Adrenal gland (tissue), 19 donors: ENCODE measurements at places on chromosomes 5 and 9.

GRCh38 chr9:121857928-121858327 is 206.5 kb downstream of the DAB2IP start:
- DNase-seq, result no peak

GRCh38 chr5:159451197-159452052 is 121.1 kb upstream of the IL12B start:
- peak; percentile 89 for DNase-seq

DNA sequence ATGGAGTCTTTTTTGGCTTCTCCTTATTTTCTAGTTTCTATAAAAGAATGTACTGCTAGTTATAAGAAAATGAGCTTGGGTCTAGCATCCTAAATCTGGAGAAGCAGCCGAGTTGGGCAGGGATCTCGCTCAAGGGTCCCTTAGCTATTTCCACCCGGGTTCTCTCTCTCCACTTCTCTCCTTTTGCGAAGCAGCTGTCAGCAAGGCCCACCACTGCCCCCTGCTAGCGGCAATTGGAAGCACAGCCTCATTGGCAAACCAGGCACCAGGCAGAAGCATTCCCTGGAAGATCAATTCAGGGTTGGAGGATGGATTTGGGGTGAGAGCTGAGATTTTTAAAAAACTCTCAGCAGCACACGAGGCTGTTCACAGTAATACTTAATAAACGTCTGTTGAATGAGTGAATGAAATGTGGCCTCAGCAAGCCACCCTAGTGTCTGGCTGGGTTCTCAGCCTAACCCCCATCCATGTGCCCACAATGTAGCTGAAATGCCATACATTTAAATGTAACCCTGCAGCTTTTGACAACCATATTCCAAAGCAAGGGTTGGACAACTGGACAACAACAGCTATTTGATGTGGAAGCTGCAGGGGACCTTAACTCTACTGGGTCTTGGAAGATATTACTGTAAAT is 34.6 kb upstream of the TNIP1 start:
- DNase-seq, result peak; percentile 83

DNA sequence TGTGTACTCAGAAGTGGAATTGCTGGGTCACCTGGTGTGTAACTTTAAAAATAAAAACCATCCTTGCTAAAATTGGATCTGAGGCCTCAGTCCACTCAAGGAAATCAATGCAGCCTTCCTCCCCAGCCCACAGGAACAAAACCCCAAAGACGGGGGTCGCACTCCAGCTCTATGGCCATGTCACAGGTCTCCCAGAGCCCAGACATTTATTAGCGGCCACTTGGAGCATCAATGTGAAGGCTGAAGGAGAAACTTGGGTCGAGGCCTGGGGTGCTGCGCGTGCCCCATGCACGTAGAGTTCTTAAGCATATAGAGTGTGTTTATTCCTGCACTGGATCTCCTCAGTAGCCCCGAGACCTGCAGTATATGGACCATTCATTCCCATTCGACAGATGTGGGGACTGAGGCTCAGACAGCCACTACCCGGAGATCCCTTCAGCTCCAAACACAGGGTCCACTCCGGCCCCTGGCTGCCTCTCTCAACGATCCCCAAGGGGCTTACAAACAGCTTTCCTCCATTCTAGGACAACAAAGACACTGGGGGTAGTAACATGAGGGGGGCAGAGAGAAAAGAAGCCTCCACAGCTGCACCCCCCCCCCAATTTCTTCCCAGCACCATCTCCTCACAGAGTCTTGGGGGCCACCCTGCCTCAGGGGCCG is 14.3 kb upstream of the OLFM1 start:
- DNase-seq, result peak; percentile 35

GRCh38 chr9:6997330-6997729 is 239.6 kb downstream of the KDM4C start:
- no peak for DNase-seq

DNA sequence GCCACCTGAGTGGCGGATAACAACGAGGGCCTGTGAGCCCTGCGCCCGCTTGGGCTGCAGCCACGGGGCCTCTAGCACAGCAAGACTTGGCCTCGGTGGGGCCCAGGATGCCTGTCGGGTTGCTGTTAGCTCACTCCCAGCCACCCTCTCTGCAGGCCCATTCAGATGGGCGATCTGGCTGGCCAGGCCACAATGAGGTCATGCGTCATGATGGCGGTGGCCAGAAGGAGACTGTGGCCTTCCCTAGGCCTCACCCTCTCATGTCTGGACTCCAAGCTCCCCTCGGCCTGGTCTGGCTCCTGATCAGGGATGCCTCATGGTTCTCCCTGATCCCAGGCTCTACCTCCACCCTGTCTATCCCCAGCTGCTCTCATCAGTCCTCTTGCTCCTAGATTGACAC is 19.0 kb upstream of the TCOF1 start:
- DNase-seq, result no peak

DNA sequence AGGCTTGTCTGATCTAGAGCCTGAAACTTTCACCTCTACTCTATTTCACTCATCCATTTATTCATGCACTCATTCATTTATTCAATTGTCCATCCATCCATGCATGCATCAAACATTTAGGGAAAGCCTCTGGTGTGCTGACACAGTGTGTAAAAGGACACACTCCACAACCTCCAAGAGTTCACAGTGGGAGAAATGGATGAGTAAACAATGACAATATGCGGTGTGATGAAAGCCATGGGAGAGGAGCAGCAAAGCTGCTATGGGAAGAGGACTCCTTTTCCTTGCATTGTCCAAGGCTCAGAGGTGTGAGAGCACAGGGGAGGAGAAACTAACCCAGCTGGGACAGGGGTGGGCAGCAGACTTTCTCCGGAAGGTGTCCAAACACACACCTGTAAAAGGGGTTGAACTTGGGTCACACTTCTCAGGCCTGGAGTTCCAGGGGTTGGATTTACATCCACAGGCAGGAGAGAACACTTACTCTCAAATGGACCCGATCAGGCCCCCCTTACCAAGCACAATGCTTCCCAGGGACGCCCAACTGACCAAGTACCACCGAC is 21.2 kb upstream of the PFDN1 start:
- no peak for DNase-seq

- DNase-seq, result no peak
Measured at GRCh38 chr5:178588769-178589168, 1.4 kb downstream of the COL23A1 start.

GRCh38 chr5:145531038-145531734 is 304.0 kb downstream of the PRELID2 start:
- peak; percentile 69 for DNase-seq

DNA sequence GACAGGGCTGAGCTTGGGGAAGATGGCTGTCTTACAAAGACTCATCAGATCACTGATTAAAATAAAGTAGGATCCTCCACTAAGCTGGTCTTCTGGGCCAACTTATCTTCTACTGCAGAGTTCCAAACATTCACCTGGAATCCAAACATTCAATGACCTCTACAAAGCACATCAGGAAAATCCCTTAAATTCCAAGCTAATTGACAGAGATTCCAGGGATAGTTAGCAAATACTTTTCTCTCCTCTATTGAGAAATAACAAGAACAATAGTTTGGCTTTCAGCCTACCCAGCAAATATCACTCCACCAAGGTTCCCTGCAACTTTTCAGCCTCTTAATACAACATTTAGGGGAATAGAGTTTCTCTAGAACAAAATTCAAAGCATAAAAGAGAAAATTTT is 140.6 kb upstream of the LIFR start:
- no peak for DNase-seq

DNA sequence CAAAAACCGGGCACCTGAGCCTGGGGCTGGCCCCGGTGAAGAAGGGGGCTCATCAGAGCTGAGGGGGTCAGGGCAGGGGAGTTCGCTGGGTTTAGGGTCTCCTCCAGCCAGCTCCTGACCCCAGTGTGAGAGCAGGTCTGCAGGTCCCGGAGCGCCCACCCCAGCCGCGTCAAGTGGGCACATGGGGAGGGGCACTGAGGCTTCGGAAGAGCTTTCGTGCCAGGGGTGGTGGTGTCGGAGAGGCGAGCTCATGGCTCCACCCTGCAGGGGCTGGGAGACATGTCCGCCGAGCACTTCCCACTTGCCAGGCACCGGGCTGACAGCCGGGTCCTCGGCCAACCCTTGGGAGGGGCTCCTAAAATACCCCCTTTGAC is 13.2 kb downstream of the VAV2 start:
- no peak for DNase-seq
